Epithelial cell of esophagus (primary cell): ENCODE measurements at places on chromosomes 2 and 18.

GRCh38 chr2:241706537-241706936 lies 4.7 kb downstream of the ING5 start:
- DNase-seq = no peak

GRCh38 chr2:773256-774160 lies 96.3 kb upstream of the TMEM18 start:
- no peak for DNase-seq

- DNase-seq = no peak
Measured at GRCh38 chr2:201833781-201834180, 27.4 kb downstream of the CDK15 start.

DNA sequence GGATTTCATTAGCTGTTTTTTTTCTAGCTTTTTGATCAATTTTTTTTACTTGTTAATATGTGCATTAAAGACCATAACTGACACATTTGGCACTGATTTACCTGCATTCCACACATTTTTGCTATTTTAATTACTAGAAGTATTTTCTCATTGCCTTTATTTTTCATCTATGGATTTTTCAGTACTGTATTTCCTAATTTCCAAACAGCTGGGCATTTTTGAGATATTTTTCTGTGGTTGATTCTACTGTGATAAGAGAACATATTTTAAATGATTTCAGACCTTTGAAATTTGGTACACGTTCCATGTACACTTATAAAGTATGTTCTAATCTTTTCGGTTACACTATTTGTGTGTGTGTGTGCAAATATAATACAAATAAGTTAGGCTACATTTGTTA lies 135.3 kb downstream of the PARD3B start:
- no peak for DNase-seq
